ENCODE measurements at places on chromosomes 2 and 18.

DNA sequence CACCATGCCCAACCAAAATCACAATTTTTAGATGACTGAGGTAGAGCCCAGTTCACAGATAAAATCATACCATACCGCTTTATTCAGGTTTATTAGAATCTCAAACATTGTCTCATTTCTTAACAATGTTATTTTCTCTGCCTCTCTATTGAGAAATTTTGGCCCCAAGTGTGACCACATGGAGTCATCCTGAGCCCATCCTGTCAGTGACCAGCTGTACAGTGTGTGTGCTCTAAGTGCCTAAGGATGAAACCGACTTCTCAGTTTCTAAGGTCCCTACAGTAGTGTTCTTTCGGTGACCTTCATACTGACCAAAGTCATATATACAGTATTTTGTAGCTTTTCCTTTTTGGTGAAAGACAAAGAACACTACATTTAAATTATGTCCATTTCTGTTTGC, 123.7 kb upstream of the MSTN start:
- no peak for DNase-seq

DNA sequence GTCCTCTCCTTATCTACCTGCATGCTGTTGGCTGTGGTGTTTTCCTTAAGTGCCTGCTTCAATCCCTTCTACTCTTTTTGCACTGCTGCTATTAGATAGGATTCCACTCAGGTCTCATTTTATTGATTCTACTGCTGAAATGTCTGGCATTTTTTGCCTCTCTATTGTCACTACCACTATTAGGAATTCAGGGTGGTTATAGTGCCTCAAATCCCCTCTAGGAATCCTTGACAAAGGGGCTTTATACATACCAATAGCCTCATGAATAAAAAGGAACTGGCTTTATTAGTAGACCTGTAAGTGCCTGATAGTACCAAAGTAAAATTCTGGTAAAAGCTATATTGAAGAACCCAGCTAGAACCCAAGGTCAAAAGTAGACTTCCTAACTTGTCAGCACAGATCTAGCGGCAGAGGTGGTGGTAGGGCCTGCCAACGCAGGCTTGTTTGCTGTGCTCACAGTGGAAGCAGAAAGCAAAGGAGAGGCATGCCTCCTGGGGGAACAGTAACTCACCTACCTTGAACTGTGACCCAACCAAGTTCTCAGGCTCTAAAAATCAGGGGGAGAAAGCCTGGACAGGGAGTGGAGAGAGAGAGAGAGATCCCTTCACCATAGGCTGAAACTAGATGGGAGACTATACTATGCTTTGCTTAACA, 200.8 kb downstream of the RAB3GAP1 start:
- DNase-seq = no peak

GRCh38 chr2:10283106-10284062, 19.3 kb upstream of the HPCAL1 start:
- no peak for DNase-seq

DNA sequence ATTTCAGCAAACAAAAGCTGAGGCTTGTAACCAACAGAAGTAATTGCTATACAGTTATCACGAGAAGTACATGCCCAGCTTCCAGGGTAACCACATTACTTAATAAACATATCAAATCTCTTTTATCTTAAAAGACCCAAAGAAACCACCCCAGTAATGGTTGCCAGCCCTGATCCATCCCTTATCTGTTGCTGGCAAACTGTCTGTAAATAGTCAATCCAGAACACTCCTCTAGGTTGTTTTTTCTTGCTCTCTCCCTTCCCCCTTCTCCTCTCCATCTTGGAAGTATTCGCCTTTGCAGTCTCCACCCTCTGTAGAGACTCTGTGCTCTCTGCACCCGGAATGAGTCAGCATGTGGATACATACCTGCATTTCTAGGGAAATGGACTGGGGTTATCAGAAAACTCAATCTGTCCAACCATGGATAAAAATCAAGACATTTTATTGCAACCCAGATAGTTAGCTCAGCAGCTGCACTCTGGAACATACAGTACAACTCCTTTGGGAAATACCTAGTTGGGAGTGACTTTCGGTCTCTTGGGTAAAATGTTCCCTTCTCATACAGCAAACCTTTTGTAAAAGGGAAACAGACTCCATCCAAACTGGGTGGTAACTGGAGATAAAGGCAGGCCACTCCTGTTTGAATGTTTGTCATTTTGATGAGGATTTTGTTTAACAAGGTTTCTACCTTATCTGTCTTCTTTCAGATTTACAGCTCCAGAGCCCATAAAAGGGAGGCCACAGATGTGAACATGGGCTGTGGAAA, 123.5 kb upstream of the FOSL2 start:
- no peak for DNase-seq

GRCh38 chr2:160336635-160337034, 136.6 kb upstream of the ITGB6 start:
- DNase-seq = no peak

- no peak for DNase-seq
Observed at GRCh38 chr2:28469947-28470535, 25.8 kb upstream of the PLB1 start.

GRCh38 chr2:23425338-23425871, 40.4 kb downstream of the KLHL29 start:
- peak; percentile 84 for DNase-seq

- no peak for DNase-seq
Observed at GRCh38 chr2:166381-166780, 97.5 kb downstream of the SH3YL1 start.

GRCh38 chr2:5686068-5686467, 6.1 kb upstream of the SOX11 start:
- no peak for DNase-seq

DNA sequence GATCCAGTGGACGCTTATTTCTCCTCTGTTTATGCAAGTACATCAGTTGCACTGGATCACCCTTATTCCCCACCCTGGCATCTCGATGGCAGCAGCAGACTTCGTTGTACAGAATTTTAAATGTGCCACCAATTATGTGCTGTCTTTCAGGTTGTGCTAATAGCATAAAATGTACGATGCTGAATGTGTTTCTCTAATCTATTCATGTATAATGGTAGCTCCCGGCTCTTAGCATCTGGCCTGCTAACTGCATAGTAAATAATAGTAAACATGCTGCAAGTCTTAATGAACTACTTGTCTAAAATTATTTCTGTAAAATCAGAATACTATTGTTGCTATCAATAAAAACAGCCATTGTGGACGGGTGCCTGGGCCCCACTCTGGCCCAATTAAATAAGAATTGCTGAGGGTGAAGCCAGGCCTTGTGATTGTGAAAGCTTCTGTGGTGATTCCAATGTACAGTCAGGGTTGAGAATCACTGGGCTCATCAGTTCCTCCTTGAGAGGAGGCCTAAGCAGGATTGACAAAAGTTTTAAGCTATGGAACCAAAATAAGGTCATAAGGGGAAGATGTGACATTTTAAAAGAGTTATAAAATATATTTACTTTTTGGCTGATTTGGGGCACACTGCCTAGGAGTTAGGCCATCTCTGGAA, 14.4 kb upstream of the MYO3B start:
- no peak for DNase-seq

- DNase-seq = peak; percentile 28
Observed at GRCh38 chr2:149038442-149039212, at the start of gene LYPD6B. TSS of gene LYPD6B (plus strand) at chr2:149038699. CDS start at chr2:149130949, 92,250 bp downstream.

GRCh38 chr18:65257149-65257548, 493.7 kb upstream of the CDH7 start:
- DNase-seq = no peak

DNA sequence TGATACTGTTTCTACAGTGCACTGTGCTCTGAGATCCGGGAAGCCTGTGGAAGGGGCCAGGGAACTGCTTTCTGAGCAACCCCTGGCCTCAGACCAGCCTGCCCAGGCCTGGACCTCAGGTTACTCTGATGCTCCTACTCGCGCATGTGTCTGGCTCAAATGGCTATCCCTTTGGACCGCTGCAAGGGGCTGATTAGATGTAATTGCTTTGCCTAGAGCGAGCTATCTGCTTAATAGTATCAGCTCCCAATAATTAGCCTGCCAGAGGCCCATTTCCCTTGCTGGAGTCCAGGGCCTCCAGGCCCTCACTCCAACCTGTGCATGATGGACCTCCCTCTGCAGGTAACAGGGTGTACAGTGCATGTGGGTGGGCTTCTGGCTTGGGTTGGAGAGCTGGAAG, 7.2 kb upstream of the KCNK3 start:
- DNase-seq = peak; percentile 28

DNA sequence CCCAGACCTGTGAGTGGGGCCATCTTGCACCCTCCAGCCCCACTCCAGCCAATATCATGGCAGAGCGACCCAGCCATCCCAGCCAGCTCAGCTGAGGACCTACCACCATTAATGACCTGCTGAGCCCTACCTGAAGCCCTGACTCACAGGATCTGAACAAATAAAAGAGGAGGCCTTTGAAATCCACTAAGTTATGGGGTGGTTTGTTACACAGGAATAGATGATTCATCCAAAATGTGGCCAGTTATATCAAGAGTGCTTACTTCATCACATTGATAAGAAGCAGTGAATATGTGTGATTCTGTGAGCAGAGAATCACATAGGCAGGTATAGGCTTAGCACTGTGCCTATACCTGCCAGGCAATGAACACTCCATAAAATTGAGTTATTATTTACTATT, 34.7 kb upstream of the FAM124B start:
- no peak for DNase-seq

DNA sequence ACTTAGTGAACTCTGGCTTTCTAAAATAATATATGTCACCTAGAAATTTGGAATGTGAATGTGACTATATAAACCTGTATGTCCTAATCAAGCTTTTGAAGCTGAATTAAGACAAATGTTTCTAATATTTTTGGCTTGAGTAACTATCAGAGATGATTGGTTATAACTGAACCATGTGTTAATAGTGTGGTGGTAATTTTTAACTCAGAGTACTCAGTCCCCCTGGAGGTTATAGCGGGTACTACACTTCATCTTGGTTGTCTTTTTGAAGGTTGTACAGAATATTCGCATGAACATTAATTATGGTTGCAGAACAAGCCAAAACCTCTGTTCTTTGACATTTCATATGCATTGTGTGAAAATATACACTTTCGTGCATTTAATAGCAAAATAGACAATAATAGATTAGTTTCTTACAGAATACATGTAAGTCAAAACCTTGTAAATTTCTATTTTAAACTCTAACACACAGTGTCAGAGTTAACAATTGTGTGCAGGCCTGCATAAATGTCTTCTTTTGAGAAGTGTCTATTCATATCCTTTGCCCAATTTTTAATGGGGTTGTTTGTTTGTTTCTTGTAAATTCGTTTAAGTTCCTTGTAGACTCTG, 86.0 kb downstream of the OSBPL6 start:
- DNase-seq = peak; percentile 75

DNA sequence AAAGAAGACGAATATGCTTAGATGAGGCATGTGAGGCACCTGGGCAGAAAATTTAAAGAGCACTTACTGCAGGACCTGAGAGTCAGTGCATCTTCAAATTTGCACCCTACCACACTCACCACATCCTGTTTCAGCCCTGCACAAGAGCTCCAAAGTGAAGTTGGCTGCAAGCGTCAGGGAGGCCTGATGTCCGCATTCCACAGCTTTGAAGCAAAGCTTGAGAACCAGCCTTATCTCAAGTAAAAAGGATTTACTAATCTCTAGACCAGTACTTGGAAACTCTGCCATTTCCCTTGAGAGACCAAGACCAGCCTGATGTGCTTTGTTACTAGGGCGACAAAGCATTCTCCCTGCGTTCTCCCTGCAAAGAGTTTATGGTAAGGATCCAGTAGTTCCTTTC, 3.4 kb upstream of the ASNSD1 start:
- DNase-seq = peak; percentile 39

GRCh38 chr2:160752475-160753330, 259.1 kb upstream of the RBMS1 start:
- DNase-seq = no peak

- DNase-seq = no peak
Observed at GRCh38 chr2:140392824-140393223, 1612.6 kb upstream of the NXPH2 start.

- no peak for DNase-seq
Observed at GRCh38 chr2:129821445-129821844, 158.0 kb upstream of the RAB6C start.

DNA sequence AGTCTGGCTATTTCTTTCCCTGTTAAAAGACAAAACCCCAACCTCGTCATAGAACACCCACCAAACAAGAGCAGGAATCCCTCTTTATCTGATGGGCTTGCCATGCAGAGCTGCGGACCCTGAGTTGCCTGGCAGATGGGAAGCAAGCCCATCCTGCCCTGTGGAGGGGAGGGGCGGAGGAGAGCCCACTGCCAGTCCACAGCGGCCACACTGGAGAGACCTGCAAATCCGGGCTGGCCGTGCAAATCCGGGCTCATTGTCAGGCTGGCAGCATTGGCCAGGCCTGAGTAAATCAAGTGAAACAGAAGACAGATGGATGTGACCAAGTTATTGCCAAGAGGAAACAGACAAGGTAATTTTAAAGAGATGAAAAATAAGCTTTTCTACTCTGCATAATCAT, 22.0 kb downstream of the MYL12B start:
- peak; percentile 62 for DNase-seq

- DNase-seq = no peak
Observed at GRCh38 chr18:22172594-22173049, 3.2 kb downstream of the GATA6 start.

DNA sequence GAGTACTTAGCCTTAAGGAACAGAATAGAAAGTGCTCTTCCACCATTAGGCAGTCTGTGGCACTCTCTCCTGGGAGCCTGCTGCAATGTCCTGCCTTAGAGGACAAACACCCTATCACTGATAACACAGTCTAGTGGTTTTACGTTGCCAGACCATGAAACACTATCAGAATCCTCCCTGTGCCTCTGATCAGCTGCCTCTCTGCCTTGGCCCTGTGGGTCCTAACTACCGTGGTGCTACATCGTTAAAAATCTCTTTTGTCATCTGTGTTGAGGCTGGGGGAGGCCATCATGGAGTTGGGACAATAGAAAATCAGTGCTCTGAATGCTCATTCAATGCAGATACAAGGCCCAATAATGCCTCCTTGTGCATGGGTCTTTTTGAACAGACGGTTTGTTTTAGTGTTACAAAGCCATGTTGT, 11.9 kb upstream of the APCDD1 start:
- DNase-seq = no peak

- no peak for DNase-seq
Observed at GRCh38 chr18:58195278-58195765, 151.3 kb downstream of the NEDD4L start.

DNA sequence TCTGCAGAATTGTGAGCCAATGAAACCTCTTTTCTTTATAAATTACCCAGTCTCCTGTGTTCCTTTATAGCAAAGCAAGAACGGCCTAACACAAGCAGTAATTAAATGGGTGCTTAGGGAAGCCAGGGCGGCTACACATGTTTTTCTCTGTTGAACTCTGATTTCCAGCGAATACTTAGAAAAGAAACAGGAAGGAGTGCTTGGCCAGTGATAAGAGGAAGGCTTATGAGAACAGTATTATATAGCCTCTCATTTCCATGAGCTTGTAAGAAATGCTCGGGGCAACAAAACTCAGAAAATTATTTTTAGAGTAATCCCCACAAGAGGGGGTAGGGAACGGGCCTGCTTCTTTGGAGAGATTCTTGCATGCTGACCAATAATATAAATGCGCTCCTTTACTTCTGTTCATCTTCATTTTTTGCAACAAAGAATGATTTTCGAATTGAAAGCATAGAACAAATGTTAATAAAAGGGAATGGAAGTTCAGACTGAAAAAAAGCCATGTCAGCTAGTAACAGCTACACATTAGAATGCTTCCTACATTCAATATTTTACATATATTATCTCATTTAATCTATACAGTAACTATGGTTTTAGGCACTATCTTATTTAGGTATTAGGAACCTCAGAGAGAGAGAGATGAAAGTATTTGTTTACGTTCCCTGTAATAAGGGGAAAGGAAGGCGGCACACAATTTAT, 49.7 kb upstream of the CCDC85A start:
- DNase-seq = no peak

All from NCI-H82 (cell line).